Psoas muscle (tissue), 8 donors: ENCODE measurements at places on chromosomes 3 and 15. TPM values are rescaled to one million over a fixed set of nuclear protein-coding genes. Genes with fewer than 3 reads are reported as not detected.

DNA sequence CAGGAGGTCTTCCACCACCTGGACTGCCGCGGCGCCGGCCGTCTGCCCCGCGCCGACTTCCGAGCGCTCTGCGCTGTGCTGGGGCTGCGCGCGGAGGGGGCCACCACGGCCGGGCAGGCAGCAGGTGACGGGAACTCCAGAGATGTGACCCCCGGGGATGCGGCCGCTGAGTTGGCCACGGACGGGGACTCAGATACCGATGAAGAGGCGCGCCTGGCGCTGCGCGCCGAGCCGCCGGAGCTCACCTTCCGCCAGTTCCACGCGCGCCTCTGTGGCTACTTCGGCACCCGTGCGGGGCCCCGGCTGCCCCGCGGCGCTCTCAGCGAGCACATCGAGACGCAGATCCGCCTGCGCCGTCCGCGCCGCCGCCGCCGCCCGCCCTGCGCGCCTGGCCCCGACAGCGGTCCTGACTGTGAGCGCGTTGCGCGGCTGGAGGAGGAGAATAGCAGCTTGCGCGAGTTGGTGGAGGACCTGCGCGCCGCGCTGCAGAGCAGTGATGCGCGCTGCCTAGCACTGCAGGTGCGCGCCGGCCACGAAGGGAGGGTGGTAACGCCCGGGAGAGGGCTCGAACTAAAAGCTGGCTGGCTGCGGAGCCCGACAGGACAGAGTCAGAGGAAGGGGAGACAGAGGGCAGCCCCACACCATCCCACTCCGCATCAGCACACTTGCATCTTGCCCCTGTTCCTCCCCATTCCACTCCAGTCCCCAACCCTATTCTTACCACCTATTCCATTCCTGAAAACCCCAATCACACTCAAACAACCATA is 885 bp downstream of the EFCC1 start:
- no peak for DNase-seq

GRCh38 chr15:60949039-60949977 is 279.8 kb downstream of the RORA start:
- DNase-seq = no peak

GRCh38 chr3:168796339-168796738 is 700.6 kb upstream of the GOLIM4 start:
- no peak for DNase-seq

CD200 gene
- 1.2 TPM for total RNA-seq

XXYLT1 gene
- 1.8 TPM for total RNA-seq

- no peak for DNase-seq
Observed at GRCh38 chr3:48065035-48065434, 48.8 kb upstream of the MAP4 start.

- DNase-seq = no peak
Observed at GRCh38 chr15:93189561-93189960, 100.5 kb upstream of the RGMA start.

SLC24A5 gene
- not detected for total RNA-seq

DNA sequence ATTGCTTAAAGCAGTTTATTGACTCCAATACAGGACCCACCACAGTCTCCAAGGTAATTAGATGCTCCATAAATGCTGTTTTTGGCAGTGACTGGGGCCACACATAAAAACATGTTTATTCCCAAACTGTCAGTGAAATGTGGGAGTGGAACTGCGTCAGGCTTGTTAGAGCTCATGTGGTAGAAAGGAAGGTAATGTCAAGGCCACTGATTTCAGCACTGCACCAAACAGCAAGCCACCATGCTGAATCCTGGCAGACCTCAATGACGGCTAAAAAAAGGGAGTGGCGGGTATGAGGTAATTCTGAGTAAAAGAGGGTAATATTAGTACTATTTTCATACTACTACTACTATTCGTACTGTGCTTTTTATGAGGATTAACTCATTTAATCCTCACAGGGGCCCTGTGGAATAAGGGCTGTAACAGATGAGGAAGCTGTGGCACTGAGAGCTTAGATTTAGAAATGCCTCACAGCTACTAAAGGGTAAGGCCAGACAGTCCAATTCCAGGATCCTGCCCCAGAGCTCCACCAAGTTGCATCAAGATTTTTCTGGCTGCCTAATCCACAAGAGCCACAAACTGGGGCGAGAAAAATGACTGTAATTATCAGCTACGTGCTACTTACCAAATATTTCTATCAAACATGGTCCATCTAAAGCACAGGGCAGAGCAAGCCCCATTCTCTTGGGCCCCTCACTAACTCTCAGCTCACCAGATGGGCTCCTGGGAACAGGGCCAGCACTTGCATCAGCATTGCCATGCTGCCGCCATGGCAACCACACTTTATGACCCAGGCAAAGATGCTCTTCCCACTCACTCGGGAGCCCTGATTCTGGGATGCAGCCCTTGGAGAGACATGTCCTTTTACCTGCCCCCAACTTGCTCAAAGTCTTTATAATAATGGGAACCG is 83.6 kb upstream of the SPATA12 start:
- DNase-seq = no peak

DNA sequence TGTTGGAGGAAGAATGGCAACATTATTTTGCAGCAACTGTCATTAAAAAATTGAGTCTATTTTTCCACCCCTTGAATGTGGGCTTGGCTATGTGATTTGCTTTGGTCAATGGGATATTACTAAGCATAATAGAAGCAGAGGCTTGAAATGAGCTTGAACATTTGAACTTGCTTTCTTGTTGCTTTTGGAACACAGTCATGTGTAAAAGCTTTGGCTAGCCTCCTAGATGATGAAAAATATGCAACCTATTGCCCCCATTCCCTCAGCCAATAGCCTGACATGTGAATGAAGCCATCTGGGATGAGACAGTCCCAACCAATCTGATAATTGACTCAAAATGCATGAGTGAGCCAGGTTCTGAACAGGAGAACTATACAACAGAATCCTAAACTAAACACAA is 78.4 kb downstream of the PLSCR2 start:
- no peak for DNase-seq

DNA sequence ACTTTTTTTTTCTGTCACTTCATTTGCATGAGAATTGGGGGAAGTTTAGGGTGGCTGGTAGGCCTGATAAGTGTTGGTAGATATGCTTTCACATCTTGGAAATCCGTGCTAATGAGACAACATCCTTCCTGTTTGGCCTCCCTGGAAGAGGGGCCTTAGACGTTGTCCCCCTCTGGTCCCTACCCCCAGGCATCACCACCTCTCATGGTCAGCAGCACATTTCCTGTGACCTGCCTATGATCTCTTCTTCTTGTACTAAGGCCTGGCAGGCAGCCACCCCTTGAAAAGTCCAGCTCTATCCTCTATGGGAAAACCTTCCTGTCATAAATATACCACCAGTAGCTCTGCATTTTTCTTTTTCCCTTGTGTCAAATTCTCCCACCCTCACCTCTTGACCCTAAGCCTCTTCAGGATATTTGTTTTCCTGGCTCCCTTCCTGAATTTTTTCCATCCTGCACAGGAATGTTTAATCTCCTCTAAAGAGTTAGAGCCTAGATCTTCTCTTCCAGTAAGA is 107.8 kb downstream of the SNRK start:
- DNase-seq = peak; percentile 74

CPLX3 gene
- total RNA-seq = not detected

MNS1 gene
- 1.0 TPM for total RNA-seq

CSK gene
- total RNA-seq = 19.4 TPM

- no peak for DNase-seq
Observed at GRCh38 chr3:123386477-123387040, 62.3 kb downstream of the ADCY5 start.

DNA sequence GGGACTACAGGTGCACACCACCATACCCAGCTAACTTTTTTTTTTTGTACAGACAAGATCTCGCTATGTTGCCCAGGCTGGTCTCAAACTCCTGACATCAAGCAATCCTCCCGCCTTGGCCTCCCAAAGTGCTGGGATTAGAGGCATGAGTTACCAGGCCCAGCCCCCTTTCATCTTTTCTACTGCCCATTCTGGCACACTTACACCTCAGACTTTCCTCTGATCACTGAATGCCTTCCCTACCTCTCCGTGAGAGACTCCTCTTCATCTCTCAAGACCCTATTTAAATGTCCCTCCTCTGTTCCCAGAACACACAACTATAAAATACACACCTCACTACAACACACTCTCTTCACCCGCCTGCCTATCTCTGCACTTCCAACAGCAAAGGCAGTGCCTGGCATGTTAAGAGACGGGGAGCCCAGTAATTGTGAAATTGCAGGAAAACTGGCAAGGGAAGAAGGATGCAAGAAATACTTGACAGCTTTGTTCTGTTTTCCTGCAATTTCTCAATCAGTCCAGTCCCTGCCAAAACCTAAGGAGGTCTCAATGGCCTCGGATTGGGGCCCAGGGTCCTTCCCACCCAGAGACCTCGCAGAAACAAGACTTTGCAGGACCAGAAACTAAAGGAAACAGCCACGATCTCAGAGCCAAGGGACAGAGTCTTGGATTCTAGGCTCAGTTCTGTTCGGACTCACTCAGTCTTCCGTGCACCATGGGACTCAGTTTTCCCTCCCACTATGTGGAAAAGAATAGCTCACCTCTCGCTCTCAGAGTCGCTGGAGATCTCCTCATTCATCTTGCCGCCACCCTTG is 849 bp downstream of the RRP9 start:
- DNase-seq = no peak

DNA sequence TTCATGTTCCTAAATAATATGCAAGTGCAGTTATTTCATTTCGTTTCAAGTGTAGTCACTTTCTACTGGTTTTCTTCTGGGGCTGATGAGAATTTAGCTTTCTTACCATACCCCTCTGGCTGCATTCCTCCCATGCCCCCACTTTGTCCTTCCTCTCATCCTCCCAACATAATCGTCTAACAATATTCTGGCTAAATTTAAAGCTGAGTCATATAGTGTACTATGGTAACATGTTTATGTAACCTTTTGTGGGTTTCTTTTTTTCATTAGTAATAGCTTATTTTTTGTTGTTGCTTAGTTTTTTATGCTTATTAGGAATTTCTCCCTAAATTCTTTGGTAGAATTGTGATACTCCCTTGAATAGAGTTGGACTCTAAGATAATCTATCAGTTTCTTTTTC is 30.5 kb downstream of the DUT start:
- no peak for DNase-seq

- DNase-seq = no peak
Observed at GRCh38 chr3:36814066-36814717, 49.8 kb upstream of the DCLK3 start.

- no peak for DNase-seq
Observed at GRCh38 chr15:51229907-51230330, 108.5 kb downstream of the CYP19A1 start.

DNA sequence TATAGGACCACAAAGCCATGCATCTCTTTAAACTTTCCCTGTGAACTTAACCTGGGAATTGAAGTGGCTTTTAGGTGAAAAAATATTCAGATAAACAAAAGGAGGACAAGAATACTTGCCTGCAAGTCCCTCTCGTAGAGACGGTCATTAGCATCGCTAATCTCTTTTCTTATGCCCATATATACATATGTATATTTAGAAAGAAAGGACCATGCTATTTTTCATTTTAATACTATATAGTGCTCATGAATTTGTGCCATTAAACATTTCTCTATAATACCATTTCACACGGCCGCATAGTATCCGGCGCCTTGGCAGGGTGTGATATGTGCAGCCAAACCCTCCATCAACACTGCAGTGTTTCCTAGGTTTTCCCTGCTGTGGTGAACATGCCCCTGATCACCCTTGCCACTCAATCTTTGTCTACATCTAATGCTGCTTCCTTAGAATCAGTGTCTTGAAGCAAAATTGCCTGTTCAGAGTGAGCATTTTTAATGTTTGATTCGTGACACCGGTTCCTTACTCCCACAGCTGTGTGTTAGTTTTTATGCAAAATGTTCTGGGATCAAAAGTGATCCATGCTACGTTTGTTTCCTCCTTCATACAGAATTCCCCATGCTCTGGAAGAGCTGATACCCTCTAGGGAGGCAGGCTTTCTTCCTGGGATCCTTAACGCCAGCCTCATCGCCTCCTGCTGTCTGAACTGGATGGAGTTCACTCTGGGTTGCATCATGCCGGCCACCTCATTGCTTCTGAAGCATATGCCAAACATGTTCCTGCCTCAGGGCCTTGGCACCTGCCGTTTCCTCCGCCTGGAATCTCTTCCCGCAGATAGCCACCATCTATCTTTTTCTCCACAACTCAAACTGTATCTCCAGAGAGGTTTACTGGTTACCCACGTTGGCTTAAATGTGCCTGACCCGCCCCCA is 118.1 kb downstream of the FBLN2 start:
- DNase-seq = no peak

- DNase-seq = peak; percentile 32
Observed at GRCh38 chr15:70153921-70154717, 56.4 kb upstream of the TLE3 start.

ZWILCH gene
- total RNA-seq = 2.2 TPM

- DNase-seq = no peak
Observed at GRCh38 chr15:33735637-33736247, 232.6 kb upstream of the CHRM5 start.

FRMD4B gene
- 2.6 TPM for total RNA-seq
